ENCODE measurements at places on chromosomes 11 and 22.
A peak's percentile ranks its signal among the peaks of the same experiment; 100 is the strongest.

DNA sequence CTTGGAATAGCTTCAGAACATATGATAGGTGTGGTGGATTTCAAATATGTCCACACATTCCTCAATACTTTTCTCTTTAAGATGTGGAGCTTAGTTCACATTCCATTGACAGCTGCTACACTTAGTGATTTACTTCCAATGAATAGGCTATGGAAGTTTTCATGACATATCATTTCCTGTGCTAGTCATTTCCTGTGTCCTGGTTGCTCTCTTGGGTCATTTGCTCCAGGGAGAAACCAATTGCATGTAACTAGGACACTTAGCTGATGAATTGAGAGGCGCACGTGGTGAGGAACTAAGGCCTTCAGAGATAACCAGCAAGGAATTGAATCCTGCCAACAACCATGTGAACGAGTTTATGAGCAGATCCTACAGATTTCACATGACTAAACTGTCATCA, 120.9 kb downstream of the SLC17A6 start:
- no peak for DNase-seq

DNA sequence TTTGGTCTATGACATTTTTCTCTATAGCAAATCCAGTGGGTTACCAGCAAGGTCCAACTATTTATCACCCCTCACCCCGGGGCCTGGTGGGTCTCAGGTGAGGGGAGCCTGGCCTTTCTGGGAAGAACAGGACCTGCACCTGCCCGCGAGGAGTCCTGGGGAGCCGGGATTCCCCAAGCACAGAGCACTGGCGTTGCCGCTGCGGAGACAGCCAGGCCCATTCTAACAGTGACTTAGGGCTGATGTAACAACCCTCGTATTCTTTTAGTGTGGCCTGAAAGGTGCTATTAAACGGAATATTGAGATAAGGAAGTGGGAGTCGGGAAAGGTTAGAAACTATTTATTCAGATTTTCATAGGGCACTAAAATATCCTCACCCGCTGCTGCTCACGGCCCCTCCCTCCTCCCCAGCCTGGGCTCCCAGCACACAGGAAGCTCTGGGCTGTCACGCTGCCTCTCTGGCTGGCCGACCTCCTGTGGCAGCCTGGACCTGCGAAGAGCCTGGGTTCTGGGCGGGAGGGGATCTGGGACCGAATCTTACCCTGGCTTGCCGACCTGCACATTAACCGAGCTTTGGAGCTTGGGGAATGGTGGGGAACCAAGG, 141.2 kb downstream of the MIAT start:
- DNase-seq = no peak

GRCh38 chr11:58285483-58286040, 17.5 kb upstream of the OR10W1 start:
- DNase-seq = no peak

- DNase-seq = no peak
Observed at GRCh38 chr11:66411323-66411722, 9.5 kb upstream of the NPAS4 start.

DNA sequence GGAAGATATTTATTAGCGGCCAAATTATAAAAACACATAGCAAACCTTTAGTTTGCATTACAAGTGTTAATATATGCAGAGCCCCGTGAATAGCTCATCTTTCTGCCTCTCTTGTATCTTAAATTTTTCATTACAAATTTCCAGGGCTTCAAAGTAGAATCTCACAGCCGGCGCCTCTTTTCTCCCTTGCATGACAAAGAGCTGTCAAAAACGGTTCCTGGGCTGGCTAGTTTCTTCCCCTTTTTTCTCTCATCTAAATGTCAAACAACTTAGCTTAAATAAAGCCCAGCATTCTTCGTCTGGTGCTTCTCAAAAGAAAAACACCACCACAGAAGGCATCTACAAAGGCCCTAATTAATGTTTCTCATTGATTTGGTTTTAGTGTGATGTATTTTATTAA, 253.0 kb downstream of the INSC start:
- no peak for DNase-seq

- DNase-seq = no peak
Observed at GRCh38 chr22:49208768-49209252, 618.9 kb downstream of the BRD1 start.

GRCh38 chr11:108985236-108985944, 320.5 kb downstream of the DDX10 start:
- DNase-seq = no peak

- DNase-seq = no peak
Observed at GRCh38 chr11:95562196-95562921, 227.2 kb downstream of the FAM76B start.

- no peak for DNase-seq
Observed at GRCh38 chr11:113690619-113691569, 15.2 kb downstream of the TMPRSS5 start.

- no peak for DNase-seq
Observed at GRCh38 chr22:26848244-26848920, 191.0 kb downstream of the MIAT start.

- DNase-seq = no peak
Observed at GRCh38 chr11:57792870-57793269, 31.3 kb downstream of the CTNND1 start.

DNA sequence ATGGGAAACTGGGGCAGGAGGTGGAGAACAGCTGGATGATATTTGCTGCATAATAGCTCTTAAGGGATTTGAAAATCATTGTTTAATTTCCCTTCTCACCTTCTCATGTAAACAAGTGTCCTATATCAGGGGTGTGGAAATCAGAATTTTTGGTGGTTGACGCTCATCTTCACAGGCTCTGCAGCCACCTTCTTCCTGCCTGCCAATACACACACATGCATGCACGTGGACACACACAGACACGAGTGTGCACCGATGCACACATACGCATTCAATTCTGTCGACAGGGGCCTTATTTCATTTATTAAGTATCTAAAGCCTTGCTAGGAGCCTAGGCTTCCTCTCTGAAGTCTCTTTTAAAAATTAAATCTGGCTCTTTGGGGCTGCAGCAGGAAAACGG, 349.4 kb upstream of the NCAM1 start:
- DNase-seq = no peak

GRCh38 chr11:122108192-122108799, 7.7 kb downstream of the BLID start:
- DNase-seq = no peak

GRCh38 chr22:21952586-21953571, at the start of gene PPM1F:
Gene PPM1F (minus strand): TSS chr22:21952848. CDS start chr22:21946048, 6,800 bp downstream.
- peak; percentile 77 for DNase-seq

- no peak for DNase-seq
Observed at GRCh38 chr11:68373815-68374501, 61.6 kb downstream of the LRP5 start.

GRCh38 chr22:23696326-23696851, 5.6 kb downstream of the RGL4 start:
- peak; percentile 38 for DNase-seq

DNA sequence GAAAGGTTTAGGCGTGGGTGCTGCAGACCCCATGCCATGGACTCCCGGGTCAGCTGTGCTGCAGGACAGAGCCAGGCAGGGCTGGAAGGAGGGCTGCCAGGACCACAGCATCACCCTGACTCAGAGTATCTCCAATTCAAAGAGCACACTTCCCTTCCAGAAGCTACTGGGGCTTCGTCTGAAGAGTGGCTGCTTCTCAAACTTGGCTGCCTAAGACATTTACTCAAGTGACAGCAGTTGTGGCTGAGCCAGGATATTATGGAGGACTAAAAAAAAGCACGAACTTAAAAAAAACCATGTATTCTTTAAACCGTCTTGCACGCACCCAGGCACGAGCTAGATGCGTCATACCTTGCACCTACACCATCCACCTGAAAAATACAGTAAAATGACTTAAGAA, 13.0 kb upstream of the BID start:
- DNase-seq = no peak

GRCh38 chr11:104320097-104320496, 156.2 kb upstream of the PDGFD start:
- no peak for DNase-seq

- DNase-seq = no peak
Observed at GRCh38 chr11:41996533-41996932, 537.1 kb upstream of the LRRC4C start.

- DNase-seq = no peak
Observed at GRCh38 chr11:33457948-33458347, 200.8 kb downstream of the HIPK3 start.

GRCh38 chr11:111938687-111939160, 1.6 kb downstream of the DIXDC1 start:
- no peak for DNase-seq

GRCh38 chr22:19691721-19692341, 22.5 kb upstream of the SEPTIN5 start:
- no peak for DNase-seq

DNA sequence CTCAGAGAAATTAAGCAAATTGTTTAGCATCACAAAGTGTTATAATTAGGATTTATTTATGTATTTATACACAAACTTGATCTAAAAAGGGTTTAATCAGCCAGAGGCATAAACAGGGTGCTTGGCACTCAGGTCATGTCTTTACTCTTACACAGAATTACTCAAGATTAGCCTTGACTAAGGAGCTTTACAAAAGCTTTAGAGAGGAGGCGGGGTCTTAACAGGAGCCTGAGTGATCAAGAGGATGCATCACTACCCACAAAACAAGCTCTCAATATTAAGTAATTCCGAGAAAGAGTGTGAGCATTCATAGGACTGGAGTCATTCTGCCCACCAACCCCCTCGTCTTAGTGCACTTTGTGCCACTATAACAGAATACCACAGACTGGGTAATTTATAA, 103.0 kb downstream of the SPATA19 start:
- DNase-seq = no peak

DNA sequence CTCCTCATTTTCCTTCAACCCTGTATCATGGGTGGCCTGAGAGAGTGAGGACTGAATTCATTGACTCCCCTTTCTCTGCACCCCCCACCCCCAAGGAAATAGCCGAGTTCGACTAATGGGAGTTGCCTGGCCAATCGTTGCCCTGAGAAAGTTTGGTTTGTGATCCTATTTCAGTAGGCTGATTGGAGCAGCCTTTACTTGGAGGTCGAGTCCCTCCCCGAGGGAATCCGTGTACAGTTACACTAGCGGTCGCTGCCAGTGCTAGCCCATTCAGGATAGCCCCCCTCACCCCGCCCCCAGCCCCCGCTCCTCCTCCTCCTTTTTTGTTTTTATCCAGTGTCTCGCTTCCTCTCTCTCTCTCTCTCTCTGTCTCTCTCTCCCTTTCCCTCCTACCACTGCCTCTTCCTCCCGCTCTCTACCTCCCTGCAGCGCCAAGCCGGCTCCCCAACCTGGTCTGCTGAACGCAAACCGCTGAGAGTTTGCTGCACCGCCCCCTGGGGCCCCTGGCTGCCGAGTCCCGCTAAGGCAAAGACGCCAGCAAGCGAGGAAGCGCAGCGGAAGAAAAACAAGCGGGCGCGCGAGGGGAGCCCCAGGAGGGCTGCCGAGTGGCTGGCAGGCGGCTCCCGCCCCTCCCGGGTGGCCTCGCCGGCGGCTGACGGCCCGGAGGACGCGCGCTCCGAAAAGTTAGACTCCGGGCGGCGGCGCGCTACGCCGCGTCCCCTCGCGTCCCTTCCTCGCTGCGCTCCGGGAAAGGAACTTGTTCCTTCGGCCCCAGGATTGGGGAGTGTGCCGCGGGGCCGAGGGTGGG, at the start of gene GRAMD1B:
TSS of gene GRAMD1B (plus strand) at position 357 of the 808 bp plus-strand sequence. CDS start 524 bp downstream, outside the sequence.
- DNase-seq = peak; percentile 38

DNA sequence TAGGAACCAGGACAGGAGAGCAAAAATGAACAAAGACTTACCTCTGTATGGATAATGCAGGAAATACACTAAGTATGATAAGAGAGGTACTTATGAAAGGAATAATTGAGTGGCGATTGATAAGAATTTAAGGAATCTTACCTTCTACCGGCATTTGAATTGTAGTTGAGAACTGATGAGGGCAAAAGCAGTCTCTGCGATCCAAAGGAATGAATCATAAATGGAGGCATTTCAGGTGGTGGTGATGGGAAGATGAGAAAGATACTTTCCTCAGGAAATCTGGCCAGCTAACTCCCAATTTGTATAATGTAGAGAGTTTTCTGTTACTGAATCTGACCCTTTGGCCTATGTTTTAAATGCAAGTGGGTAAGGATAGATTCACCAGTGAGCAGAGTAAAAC, 71.9 kb upstream of the C11orf87 start:
- no peak for DNase-seq

- DNase-seq = no peak
Observed at GRCh38 chr22:21942407-21943343, 10.0 kb downstream of the PPM1F start.

DNA sequence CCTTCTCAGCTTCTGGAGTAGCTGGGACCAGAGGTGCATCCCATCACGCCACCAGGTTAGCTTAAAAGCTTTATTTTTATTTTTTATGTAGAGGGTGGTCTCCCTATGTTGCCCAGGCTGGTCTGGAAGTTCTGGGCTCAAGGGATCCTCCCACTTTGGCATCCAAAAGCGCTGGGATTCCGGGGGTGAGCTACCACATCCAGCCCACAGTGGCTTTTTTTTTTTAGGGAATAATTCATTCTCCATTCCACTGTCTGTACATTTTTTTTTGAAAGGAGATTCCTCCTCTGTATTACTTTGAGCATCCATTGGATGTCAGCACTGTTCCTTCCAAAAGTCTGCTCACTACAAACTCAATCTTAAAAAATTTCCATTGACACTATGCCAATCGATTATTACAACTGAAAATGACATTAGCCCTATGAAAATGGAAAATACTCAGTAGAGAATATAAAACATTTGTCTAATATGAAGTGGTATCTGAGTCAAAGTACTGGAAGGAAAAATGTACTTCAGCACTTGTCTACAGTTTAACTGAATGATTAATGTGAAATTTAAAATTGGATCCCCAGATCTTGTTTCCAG, 1.3 kb upstream of the LPXN start:
- DNase-seq = no peak

- peak; percentile 43 for DNase-seq
Observed at GRCh38 chr11:64152841-64153691, 12.8 kb downstream of the MACROD1 start.

DNA sequence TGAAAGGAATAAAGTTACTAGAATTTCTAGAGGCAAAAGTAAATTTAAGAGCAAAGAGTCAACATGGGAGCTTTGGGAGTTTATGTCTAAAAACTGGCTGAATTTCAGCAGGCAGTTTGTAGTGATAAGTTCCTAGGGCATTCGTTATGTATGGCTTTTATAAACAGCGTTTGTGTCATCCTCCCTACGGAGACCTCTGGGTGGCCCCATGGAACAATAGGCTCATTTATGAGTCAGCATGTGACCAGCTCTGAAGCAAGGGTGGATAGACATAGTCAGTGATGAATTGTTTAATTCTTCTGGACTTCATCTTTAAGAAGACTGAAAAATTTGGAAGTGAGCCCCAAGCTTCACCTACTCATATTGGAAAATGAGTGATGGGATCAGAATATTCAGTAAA, 37.1 kb downstream of the SVIP start:
- no peak for DNase-seq

- no peak for DNase-seq
Observed at GRCh38 chr11:19032990-19033389, 27.5 kb downstream of the MRGPRX2 start.

GRCh38 chr11:82989628-82990404, 81.9 kb downstream of the RAB30 start:
- DNase-seq = no peak

GRCh38 chr11:34986883-34987520, 70.6 kb downstream of the PDHX start:
- DNase-seq = no peak

- no peak for DNase-seq
Observed at GRCh38 chr11:45885921-45886721, 670 bp downstream of the MAPK8IP1 start.
